IMR-90 (cell line): ENCODE measurements at places on chromosomes 16 and 17. TPM values are rescaled to one million over a fixed set of nuclear protein-coding genes. Genes with fewer than 3 reads are reported as not detected.

DNA sequence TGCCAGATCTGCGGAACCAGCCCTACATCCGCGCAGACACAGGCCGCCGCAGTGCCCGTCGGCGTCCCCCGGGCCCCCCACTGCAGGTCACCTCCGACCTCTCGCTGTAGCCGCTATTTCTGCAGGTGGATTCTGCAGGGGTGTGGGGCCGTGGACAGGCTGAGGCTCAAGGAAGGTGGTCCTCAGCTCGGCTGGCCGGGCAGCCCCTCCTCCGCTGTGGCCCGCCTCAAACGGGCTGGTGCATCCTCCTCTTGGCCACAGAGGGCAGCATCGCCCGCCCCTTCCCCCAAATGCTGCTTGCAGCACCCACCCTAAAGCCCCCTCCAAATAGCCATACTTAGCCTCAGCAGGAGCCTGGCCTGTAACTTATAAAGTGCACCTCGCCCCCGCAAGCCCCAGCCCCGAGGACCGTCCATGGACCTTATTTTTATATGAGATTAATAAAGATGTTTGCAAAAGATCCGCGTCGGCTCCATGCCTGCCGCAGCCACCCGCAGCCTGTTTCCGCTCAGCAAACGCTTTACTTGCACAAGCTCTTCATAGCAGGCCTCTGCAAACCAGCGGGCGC is 14.9 kb downstream of the SPATA32 start:
- H3K4me1 ChIP-seq: peaks cover 5% of the 10 kb centered on the region; the same call in 1 of the 2 replicates
- H3K36me3 ChIP-seq: peaks cover 8% of the 10 kb centered on the region; the same call in 1 of the 2 replicates

GRCh38 chr16:58458606-58459343 is 41.2 kb upstream of the NDRG4 start:
- peaks cover 32% of the 10 kb centered on the region for H3K27me3 ChIP-seq
- DNase-seq: no peak
- H3K4me1 ChIP-seq: no peaks in the 10 kb centered on the region
- H3K4me3 ChIP-seq: no peak overlapping the region
- no peaks in the 10 kb centered on the region for H3K36me3 ChIP-seq
- H3K27ac ChIP-seq: no peak overlapping the region

GRCh38 chr17:81332914-81333528 is 37.9 kb upstream of the SLC38A10 start:
- H3K36me3 ChIP-seq: no peaks in the 10 kb centered on the region
- H3K27me3 ChIP-seq: peaks cover 40% of the 10 kb centered on the region
- peaks cover 17% of the 10 kb centered on the region for H3K4me1 ChIP-seq
- H3K27ac ChIP-seq: no peak overlapping the region
- H3K4me3 ChIP-seq: no peak overlapping the region

The DRC3 gene
- 0.28 and 0.72 TPM in 2 replicates for total RNA-seq

DNA sequence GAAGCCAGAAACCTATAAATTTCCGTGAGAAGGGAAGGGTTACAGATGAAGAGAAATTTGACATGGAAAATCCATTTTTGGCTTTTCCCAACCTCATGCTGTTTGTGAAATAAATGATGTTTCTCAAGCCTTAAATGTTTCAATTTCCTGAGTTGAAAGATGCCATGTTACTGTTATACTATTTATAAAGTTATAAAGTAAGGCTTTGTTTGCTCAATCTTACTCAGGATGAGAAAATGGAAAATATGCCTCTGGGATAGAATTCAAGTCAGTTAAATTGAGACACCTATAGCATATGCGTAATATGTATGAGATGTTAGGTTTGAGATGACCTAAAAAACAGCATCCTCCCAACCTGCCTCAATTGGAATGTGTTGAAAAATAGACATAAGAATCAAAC is 19.9 kb upstream of the FAM20A start:
- H3K4me3 ChIP-seq: no peak overlapping the region
- no peaks in the 10 kb centered on the region for H3K36me3 ChIP-seq
- no peaks in the 10 kb centered on the region for H3K27me3 ChIP-seq
- DNase-seq: no peak
- no peak overlapping the region for H3K27ac ChIP-seq
- H3K4me1 ChIP-seq: no peaks in the 10 kb centered on the region

DNA sequence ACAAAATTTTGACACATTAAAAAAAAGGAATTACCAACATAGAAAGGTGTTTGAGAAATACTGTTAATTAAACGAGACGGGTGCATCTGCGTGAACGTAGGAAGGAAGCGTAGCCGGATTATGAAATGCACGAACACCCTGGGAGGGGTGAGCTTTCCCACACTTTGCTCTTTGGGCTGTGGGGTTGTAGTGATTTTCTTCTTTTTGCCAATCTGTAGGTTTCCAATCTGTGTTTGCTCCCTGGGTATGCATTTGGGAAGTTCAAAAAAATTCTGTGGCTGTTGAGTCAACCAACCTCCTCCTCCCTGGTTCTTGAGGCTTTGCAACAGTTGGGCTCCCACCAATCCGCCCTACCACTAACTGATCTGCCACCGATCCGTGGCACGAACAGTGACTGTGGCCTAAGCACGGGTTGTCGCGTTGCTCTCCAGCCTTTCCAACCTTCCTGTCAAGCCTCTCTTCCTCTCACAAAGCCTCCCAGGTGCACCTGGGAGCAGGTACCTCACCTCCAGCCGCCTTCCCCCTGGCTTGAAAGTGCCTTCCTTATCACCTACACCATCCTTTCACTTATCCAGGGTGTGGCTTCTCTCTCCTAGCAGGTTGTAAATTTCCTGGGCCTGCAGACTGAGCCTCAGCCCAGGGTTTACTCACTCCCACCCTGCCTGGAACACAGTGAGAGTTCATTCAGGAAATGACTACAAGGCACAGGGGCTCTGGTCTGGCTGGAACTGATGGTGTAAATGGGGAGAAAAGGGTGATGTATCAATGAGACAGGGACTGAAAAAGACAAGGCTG is 16.6 kb downstream of the RTN4RL1 start:
- no peak overlapping the region for H3K27ac ChIP-seq
- no peak for DNase-seq
- peaks cover 2% of the 10 kb centered on the region; the same call in 1 of the 2 replicates for H3K27me3 ChIP-seq
- H3K4me1 ChIP-seq: peaks cover 8% of the 10 kb centered on the region; the same call in 1 of the 2 replicates
- H3K4me3 ChIP-seq: no peak overlapping the region
